GM19239 (cell line): ENCODE measurements at places on chromosomes 11 and 22.

- DNase-seq: no peak
Measured at GRCh38 chr11:124080327-124081001, 34.8 kb upstream of the VWA5A start.

GRCh38 chr22:35921777-35922176 is 106.8 kb downstream of the RBFOX2 start:
- DNase-seq: no peak

DNA sequence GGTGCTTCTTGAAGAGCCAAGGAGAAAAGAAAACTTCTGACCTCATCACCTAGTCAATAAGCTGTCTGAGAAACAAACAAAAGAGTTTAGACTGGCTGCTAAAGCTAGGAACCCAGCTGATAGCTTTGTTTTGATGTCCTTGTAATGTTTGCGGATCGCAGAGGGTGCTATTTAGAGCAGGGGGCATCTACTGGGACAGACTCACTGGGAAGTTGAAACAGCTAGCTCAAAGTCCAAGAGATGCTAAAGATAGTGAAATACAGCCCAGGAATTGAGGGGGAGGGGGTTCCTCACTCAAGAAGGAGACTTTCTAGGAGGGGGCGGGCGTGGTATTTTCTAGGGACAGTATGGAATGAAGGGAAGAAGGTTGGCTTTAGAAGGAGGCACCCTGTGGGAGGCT is 18.9 kb downstream of the ZBTB16 start:
- DNase-seq: no peak

GRCh38 chr11:726278-727220 is 20.5 kb downstream of the EPS8L2 start:
- DNase-seq: no peak

DNA sequence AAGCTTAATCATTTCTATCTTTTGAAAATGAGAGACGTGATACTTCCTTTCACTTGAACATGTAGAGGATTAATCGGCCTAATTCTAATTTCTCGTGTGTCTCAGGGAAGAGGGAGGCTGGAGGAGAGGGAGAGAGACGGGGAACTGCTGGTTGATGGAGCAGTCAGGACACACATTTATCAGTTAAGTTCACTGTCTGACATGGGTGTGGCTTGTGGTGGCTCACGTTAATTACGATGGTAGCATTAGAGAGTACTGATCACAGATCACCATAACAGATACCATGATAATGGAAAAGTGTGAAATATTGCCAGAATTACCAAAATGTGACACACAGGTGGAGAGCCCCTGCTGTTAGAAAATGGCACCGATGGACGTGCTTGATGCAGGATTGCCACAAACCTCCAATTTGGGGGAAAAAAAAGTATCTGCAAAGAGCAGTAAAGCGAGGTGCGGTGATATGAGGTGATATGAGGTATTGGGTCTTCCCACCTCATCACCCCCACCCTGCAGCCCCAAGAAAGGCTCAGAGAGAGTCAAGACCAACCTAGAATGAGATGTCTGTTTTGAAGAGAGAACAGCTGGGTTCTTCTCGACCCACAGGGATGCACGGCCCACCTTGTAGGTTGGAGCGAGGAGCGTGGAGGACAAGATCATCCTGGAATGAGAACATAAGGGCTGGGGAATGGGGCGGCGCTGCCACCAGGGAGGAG is 19.7 kb downstream of the ZBED4 start:
- DNase-seq: no peak

DNA sequence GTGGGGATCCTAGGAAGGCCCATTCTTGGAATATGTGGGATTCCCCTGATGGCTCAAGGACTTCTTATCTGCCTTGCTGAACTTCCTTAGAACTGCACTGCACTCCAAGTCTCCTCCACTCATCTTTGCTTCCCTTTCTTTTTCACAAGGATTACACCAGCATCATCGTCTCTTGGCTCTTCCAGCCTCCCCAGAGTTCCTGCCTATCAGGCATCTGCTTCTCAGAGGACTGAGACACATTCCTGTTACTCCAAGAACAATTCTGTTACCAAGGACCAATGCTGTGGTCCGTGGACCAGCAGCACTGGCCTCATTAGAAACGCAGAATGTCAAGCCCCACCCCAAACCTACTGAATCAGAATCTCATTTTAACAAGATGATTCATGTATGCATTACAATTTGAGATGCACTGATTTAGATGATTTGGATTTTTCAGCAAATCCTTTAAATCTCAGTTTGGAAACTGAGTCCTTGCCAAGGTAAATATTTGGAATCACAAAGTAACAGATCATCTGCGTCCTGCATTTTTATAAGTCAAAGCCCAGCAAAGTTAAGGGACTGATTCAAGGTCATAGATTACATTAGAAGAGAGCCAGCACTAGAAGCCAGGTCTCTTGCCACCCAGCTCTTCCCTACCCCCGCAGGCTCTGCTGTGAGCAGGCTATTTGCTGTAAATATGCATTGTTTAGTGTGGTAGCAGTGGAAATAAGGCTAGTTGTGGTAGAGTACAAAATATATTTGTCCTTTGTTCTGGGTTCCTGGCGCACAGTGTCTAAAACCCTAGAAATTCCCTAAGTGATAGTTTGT is 110.9 kb downstream of the SWAP70 start:
- no peak for DNase-seq

DNA sequence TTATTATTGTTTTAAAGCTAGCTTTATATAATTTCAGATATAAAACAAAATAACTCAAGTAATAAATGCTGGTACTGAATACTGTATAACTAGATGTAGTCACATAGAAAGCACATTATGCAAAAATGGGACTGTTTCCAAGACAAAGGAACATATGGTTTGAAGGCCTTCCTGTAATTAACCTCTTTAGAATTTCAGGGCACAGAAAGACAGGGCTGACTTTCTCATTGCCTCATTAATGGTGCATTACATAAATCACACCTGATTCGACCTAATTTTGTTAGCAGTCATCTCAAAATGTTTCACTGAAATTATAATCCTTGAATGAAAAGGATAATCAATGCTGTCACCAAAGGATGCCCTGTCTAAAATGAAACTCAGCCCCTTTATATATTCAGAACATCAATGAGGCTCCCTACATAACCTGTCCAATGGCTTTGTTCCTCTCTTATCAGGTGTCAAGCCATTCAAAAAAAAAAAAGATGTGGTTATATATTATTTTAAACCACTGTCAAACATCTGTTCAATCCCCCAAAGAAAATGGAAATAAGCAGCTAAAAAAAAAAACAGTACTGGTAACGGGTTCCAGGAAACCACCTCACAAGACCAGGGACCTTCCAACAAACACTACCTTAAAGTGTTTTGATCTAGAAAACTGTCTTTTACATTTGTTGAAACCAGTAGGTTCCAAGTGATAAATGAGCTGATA is 77.4 kb downstream of the FAM168A start:
- no peak for DNase-seq

DNA sequence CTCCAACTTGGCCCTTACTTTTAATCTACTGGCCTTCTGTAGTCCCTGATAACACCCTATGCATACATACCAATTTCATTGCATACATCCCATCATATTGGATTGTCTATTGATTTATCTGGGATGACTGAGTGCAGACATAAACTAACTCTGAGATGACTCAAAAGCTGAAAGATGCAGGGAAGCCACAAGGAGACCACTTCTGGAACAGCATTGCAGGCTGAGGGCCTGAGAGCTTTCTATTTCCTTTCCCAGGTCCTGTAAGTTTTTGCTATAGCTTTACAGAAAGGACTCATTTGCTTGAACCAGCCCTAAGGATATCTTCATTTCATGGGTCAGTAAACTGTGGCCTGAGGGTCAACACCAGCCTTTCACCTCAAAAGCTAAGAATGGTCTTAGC is 15.1 kb upstream of the SPON1 start:
- no peak for DNase-seq

DNA sequence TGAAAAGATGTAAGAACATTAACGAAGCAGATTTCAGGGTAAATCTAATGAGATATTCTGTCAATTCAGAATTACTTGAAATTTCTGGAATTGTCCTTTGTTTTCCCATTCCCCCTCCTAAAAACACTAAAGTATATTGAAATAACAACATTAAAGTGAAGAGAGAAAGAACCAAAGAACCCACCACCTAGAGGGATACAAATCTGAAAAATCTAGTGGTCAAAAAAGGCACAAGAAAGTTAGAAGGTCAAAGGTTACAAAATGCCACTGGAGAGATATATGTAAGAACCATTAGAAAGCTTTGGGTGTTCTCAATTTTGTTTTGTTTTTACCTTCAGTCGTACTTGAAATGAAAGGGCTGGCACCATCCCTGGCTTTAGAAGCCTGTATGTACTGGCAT is 57.9 kb downstream of the DENND5A start:
- DNase-seq: no peak

GRCh38 chr22:17093081-17093480 is 8.3 kb downstream of the IL17RA start:
- DNase-seq: no peak

DNA sequence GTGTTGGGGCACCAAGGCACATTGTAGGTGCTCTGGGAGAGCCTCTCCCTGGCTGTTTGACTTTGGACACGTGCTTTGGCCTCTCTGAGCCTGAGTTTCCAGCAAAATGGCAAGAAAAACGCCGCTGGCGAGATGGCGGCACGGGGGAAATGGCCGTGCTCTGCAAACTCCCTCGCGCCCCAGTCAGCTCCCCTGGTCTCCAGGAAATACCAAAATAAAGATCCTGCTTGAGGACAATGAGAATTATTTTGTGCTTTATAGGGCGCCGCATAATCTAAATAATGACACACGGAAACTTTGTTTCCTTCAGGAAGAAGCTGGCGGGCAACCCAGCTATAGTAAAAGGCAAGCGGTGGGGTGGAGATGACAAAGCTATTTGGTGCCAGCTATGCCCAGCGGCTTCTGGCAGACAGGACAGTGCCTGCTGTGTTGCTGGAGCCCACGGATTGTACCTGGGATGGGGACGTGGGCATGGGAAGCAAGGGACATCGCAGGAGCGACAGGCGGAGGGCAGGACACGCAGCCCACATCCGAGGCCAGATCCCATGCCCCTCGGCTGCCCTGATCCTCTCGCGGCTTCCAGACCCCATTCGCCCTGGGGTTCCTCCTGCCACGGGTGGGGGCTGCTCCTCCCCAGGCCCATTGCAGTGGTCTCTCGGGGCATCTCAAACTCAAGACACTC is 26.3 kb upstream of the RFPL3 start:
- DNase-seq: no peak

DNA sequence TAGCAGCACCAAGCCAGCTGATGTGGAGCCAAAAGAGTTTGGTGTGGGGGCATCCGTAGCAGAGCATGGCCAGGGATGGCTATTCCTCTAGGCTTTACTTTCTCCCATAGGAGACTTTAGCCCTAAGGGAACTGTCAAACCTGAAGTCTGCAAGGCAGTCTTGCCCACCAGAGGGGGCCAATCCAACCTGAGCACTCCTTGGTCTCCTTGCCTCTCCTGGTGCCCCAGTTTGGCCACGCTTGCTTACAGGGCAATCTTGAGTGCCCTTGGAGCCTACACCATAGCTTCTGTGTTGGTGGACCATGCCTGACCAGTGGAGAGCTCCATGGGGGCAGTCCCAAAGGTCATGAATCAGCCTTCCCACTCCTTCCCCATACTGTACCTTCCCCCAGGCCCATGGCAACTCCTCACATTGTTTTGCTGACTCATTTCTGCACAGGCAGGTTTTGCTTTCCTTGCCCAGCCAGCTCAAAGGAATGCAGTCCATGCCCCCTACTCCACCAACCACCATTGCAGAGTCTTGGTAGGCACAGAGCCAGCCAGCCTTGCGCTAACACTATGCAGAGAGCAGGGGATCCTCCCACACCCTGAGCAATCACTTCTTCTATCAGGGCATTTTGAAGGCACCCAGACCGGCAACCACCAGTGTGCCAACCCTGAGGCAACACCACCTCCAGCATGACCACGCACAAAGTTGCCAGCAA is 1421.2 kb upstream of the RAG2 start:
- DNase-seq: no peak

- DNase-seq: no peak
Measured at GRCh38 chr11:99979042-99979441, 708.0 kb upstream of the ARHGAP42 start.

DNA sequence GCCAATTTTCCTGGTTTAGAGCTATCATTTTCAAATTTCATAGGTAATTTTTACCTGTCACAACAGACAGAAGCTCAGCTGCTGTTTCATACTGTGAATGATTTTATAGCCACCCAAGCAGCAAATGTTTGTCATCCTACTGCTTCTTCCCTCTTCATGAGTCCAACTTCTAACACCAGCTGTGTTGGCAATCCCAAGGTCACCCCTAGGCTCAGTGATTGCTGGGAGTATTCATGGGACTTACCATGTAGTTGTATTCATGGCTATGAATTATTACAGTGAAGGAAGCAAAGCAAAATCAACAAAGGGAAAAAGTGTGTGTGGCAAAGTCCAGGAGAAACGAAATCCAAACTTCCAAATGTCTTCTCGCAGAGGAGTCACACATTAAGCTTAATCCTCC is 28.5 kb downstream of the CUL5 start:
- no peak for DNase-seq

- DNase-seq: no peak
Measured at GRCh38 chr11:12949453-12949852, 59.7 kb upstream of the RASSF10 start.

- DNase-seq: no peak
Measured at GRCh38 chr22:44382116-44383038, 69.6 kb upstream of the SHISAL1 start.

DNA sequence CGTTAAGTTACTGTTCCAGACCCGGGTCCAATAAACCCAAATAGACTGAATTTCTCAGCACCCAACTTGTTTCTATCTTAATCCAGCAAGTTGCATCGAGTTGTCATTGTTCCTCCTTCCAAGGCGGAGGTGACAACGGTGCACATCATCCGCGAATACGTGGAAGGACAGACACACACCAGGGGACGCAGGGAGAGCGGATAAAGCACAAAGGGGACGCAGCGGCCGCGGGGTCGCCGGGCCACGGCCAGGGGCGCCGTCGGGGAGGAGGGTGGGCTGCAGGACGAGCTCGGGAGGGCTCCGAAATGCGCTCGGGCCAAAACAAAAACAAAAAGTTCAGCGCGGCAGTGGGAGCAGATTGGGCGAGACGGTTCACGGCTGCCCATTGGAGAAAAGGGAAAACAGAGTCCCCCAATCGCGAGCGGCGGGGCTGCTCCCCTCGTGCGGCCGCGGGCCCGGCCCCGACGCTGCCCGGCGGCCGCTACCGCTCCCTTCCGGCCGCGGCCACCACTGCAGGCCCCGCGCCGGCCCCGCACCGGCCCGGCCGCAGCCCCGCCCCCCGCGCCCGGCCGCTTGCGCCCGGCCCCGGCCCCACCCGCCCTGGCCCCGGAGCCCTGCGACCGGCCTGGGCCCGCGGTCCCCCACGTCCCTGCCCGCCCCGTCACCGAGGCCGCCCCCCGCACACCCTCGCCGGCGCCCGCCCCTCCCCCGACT is 518 bp downstream of the KMT5B start:
- DNase-seq: peak; percentile 83

- no peak for DNase-seq
Measured at GRCh38 chr22:47196881-47197772, 434.7 kb downstream of the TBC1D22A start.

DNA sequence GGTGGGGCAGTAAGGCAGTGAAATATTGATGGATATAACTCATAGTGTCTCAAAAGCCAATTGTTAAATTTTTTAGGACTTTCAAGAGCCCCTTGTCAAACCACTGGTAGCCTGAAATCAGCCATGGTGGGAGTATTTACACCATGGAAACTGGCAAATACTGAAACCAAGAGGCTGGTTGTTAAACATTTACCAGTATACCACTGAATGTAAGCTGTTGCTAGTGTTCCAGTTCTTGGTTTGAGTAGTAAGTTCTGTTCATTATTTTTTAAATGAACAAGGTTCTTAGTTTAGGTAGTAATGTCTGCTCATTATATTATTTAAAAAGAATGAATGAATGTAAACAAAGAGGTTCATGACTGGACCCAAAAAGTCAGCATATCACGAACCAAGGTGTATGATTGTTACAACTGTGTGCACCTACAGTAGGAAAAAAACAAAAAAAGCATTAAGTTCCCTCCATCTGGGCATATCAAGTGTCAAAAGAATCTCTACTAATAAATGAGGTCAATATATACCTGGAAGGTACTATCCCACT is 4.5 kb upstream of the EIF3F start:
- no peak for DNase-seq
